ENCODE measurements at places on chromosomes 2 and 18. TPM values are rescaled to one million over a fixed set of nuclear protein-coding genes. Genes with fewer than 3 reads are reported as not detected.

The IL1RN gene
- total RNA-seq = not detected

GRCh38 chr2:113255140-113256070, 23.3 kb downstream of the PAX8 start:
- H3K4me1 ChIP-seq = peaks cover 22% of the 10 kb centered on the region
- H3K27ac ChIP-seq = peak overlapping the region; percentile 6
- H3K4me3 ChIP-seq = no peak overlapping the region
- no peak for DNase-seq
- no peaks in the 10 kb centered on the region for H3K27me3 ChIP-seq

- H3K4me3 ChIP-seq = no peak overlapping the region
- H3K27me3 ChIP-seq = no peaks in the 10 kb centered on the region
- no peak overlapping the region for H3K27ac ChIP-seq
- DNase-seq = no peak
- H3K4me1 ChIP-seq = no peaks in the 10 kb centered on the region
Measured at GRCh38 chr18:13513481-13513880, 212.9 kb downstream of the FAM210A start.

The PLA2R1 gene
- total RNA-seq = 14.9 TPM

GRCh38 chr2:111898703-111899514, 502 bp downstream of the MERTK start:
- H3K27me3 ChIP-seq = peaks cover 49% of the 10 kb centered on the region
- no peaks in the 10 kb centered on the region for H3K36me3 ChIP-seq
- H3K4me3 ChIP-seq = peak overlapping the region; percentile 70
- H3K4me1 ChIP-seq = no peaks in the 10 kb centered on the region

- H3K27ac ChIP-seq = no peak overlapping the region
- no peaks in the 10 kb centered on the region for H3K27me3 ChIP-seq
- DNase-seq = no peak
- H3K4me3 ChIP-seq = no peak overlapping the region
Measured at GRCh38 chr18:24632158-24632988, 171.9 kb downstream of the HRH4 start.

DNA sequence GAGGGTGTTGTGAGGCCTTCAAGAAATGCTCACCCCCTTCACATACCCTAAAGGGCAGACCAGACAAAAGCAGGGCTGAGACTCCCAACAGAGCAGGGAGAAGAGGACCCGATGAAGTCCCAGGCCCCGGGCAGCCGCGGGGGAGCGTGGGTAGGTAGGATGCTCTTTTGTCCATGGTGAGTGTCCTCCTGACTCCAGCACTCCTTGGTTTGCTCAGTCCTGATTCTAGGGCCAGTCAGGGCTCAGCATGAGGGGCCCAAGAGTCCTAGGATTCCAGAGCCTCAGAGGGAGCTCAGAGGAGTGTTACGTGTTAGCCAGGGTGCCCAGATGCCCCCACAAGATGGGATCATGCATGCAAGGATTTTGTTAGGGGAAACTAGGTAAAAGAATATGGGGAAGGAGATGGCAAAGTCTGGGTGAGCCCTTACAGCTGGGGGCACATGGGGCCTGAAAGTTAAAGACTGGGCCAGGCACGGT, 64.8 kb downstream of the SMAD7 start:
- no peak overlapping the region for H3K27ac ChIP-seq
- no peaks in the 10 kb centered on the region for H3K36me3 ChIP-seq
- no peak overlapping the region for H3K4me3 ChIP-seq
- H3K27me3 ChIP-seq = no peaks in the 10 kb centered on the region
- H3K4me1 ChIP-seq = no peaks in the 10 kb centered on the region

DNA sequence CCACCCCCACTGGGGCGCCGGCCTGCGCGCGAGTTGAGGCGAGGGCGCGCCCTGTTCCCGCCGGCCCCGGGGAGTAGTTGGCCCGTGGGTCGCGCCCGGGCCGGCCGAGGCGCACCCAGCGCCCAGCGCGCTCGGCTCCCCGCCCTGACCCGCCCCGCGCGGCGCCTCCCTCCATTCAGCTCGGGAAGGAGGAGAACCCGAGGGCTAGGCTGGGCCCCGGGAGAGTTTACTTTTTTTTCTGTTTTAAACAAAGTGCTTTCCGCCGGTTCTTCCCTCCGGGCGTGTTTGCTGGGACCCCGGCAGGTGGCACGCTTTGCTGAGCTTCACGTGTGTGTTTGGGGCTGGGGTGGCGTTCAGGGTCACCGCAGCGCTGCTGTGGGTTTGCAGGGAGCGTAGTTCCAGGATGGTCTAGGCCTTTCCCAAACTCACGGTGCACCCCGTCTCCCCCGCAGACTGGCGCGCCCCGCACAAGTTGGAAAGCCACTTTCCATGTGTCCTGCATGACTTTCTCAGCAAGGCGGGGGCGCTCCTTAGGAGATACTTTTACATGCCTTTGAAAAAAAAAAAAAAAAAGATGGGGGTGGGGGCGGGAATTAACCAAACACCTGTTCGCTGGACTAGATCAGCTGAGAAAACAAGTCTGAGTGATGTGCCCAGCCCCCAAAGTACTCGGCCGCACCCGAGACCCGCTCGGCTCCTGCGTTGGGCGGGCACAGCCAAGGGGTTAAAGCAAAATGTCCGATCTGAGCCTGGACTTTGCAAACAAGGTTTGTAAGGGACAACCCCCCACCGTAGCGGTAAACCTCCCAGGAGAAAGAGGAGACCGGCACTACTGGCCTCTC, 825 bp downstream of the ITGA6 start:
- no peaks in the 10 kb centered on the region for H3K27me3 ChIP-seq
- 0 out of 2 replicates have a peak, but pooled peaks cover 11% of the 10 kb centered on the region for H3K4me1 ChIP-seq
- no peak overlapping the region for H3K27ac ChIP-seq
- no peaks in the 10 kb centered on the region for H3K36me3 ChIP-seq
- H3K4me3 ChIP-seq = peak overlapping the region; percentile 85
- peak; percentile 60 for DNase-seq

GRCh38 chr18:78293940-78294541, 685.6 kb upstream of the SALL3 start:
- no peak overlapping the region for H3K4me3 ChIP-seq
- no peaks in the 10 kb centered on the region for H3K36me3 ChIP-seq
- H3K27ac ChIP-seq = no peak overlapping the region
- no peaks in the 10 kb centered on the region for H3K4me1 ChIP-seq
- H3K27me3 ChIP-seq = no peaks in the 10 kb centered on the region

The YPEL5 gene
- 101 TPM for total RNA-seq

The C2orf78 gene
- not detected for total RNA-seq

- DNase-seq = peak; percentile 53
- H3K4me1 ChIP-seq = peaks cover 9% of the 10 kb centered on the region
- no peaks in the 10 kb centered on the region for H3K27me3 ChIP-seq
Measured at GRCh38 chr2:232146294-232146693, 184.8 kb downstream of the DIS3L2 start.

The SLC16A14 gene
- total RNA-seq = not detected

DNA sequence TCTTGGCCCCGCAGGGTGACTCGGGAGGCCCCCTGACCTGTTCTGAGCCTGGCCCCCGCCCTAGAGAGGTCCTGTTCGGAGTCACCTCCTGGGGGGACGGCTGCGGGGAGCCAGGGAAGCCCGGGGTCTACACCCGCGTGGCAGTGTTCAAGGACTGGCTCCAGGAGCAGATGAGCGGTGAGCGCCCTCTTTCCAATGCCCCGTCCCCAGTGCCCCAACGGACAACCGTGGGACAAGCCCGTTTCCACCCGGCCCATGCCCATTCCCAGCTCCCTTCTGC, 2.6 kb upstream of the CHRND start:
- H3K4me3 ChIP-seq = no peak overlapping the region
- no peaks in the 10 kb centered on the region for H3K36me3 ChIP-seq
- DNase-seq = no peak

The CSRNP3 gene
- total RNA-seq = 0.43 TPM

Data from GM23248 (cell line).